ENCODE measurements at places on chromosomes 6 and 20. TPM values are rescaled to one million over a fixed set of nuclear protein-coding genes. Genes with fewer than 3 reads are reported as not detected.

Gene TCFL5
- total RNA-seq: 30.0 TPM

Gene HLA-DRA
- not detected for total RNA-seq

Gene TRIM31
- total RNA-seq: 3.0 TPM

Gene PARD6B
- 82.5 TPM for total RNA-seq

Gene HDGFL1
- total RNA-seq: not detected

Gene GABRR2
- total RNA-seq: not detected

Gene FAXC
- total RNA-seq: 8.5 TPM

Gene BPIFB1
- not detected for total RNA-seq

Gene EDN3
- total RNA-seq: not detected

Gene CST4
- 16.1 TPM for total RNA-seq

Gene GHRH
- total RNA-seq: not detected

Gene HLA-DRB1
- total RNA-seq: 0.17 TPM

Gene THBS2
- total RNA-seq: not detected

Gene ZNF165
- 2.1 TPM for total RNA-seq

Gene GLYATL3
- not detected for total RNA-seq

Gene MAPK14
- 27.0 TPM for total RNA-seq

Gene HTR1E
- not detected for total RNA-seq

Gene KCNK16
- not detected for total RNA-seq

Gene C6orf163
- not detected for total RNA-seq

Gene FBXO30
- 4.0 TPM for total RNA-seq

Gene GJA1
- total RNA-seq: 26.6 TPM

Gene DEFB124
- not detected for total RNA-seq

Gene GRM1
- total RNA-seq: 0.41 TPM

Gene IMPG1
- not detected for total RNA-seq

Gene GLO1
- total RNA-seq: 273 TPM

Gene ADAM33
- not detected for total RNA-seq

Gene TFAP2D
- not detected for total RNA-seq

Gene ARMC12
- total RNA-seq: 4.6 TPM

Gene EDN1
- total RNA-seq: 1.2 TPM

Gene ATXN1
- total RNA-seq: 23.8 TPM

Gene IL17A
- total RNA-seq: not detected

Gene GRM4
- total RNA-seq: 1.2 TPM

Gene KCNQ2
- 10.0 TPM for total RNA-seq

Gene FKBP5
- 6.9 TPM for total RNA-seq

Gene MCCD1
- not detected for total RNA-seq

Gene SMLR1
- 1.1 TPM for total RNA-seq
